NCI-H2029 (cell line): ENCODE measurements at places on chromosomes 3 and 15.

GRCh38 chr15:97874139-97874538, 86.4 kb upstream of the ARRDC4 start:
- DNase-seq: no peak

- DNase-seq: no peak
These were observed 77.1 kb upstream of the MFGE8 start for GRCh38 chr15:88990185-88990679.

GRCh38 chr3:72523429-72524151, 324.7 kb downstream of the SHQ1 start:
- peak; percentile 65 for DNase-seq

GRCh38 chr3:4963669-4964570, 15.3 kb upstream of the BHLHE40 start:
- DNase-seq: no peak

- no peak for DNase-seq
These were observed 302.9 kb upstream of the LRRFIP2 start for GRCh38 chr3:37477275-37477674.

DNA sequence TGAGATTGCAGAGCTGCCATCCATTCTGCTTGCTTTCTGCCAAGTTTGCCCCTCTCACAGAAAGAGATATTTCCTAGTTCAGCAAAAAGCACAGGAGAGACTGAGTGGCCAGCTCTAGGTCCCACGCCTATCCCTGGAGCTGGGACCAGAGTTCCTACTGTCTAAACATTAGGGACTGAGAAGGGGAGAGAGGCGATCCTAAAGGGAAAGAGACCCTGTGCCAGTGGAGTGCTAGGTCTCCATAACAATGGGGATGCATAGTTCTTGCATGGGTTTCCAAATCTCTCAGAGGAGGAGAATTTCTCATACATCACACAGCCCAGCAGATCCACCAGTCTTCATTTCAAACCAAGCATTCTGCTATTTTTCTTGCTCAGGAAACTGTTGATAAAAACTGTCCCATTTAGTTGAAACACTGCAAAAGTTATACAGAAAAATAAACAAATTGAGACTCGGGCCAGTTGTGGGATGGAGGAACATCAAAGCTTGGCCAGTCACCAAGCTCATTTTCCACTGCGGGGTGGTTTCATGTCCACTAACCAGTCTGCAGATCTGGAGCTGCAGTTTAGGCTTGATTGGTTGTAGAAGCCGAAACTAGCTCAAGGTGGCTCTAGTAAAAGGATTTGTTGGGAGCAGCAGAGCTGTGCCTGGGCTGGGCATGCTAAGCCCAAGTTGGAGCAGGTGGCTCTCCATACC, 62.7 kb downstream of the EEFSEC start:
- DNase-seq: no peak

DNA sequence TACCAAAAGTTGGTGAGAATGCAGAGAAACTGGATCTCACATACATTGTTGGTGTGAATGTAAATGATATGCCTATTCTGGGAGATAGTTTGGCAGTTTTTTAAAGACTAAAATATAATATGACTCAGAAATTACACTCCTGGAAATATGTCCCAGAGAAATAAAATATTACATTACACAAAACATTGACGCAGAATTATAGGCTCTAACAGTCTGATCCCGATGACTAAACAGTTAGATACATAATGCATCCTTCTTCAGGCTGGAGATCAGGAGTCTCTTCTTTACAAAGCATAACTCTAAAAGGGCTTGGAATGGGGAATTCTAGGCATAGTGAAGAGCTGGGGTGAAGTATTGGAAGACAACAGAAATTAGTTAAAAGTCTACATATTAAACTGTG, 586.2 kb upstream of the NECTIN3 start:
- DNase-seq: no peak

- peak; percentile 43 for DNase-seq
These were observed 22.6 kb upstream of the SLC6A6 start for GRCh38 chr3:14379843-14380242.

- DNase-seq: no peak
These were observed 44.8 kb downstream of the POLR2M start for GRCh38 chr15:57751177-57751800.
